ENCODE measurements at places on chromosomes 11 and 22. TPM values are rescaled to one million over a fixed set of nuclear protein-coding genes. Genes with fewer than 3 reads are reported as not detected.

KDM4D gene
- 0.74 TPM for total RNA-seq

AKIP1 gene
- 39.5 TPM for total RNA-seq

CWF19L2 gene
- 11.9 TPM for total RNA-seq

GP1BB gene
- 1.8 TPM for total RNA-seq

NRIP3 gene
- 37.7 TPM for total RNA-seq

SLC22A25 gene
- total RNA-seq: not detected

POU2F3 gene
- under 0.01 TPM for total RNA-seq

PLEKHB1 gene
- total RNA-seq: 1.2 TPM

MS4A6E gene
- total RNA-seq: not detected

VSIG2 gene
- total RNA-seq: not detected

OR52I1 gene
- not detected for total RNA-seq

SCGB1A1 gene
- total RNA-seq: not detected
